ENCODE measurements at places on chromosomes 1 and 21.

DNA sequence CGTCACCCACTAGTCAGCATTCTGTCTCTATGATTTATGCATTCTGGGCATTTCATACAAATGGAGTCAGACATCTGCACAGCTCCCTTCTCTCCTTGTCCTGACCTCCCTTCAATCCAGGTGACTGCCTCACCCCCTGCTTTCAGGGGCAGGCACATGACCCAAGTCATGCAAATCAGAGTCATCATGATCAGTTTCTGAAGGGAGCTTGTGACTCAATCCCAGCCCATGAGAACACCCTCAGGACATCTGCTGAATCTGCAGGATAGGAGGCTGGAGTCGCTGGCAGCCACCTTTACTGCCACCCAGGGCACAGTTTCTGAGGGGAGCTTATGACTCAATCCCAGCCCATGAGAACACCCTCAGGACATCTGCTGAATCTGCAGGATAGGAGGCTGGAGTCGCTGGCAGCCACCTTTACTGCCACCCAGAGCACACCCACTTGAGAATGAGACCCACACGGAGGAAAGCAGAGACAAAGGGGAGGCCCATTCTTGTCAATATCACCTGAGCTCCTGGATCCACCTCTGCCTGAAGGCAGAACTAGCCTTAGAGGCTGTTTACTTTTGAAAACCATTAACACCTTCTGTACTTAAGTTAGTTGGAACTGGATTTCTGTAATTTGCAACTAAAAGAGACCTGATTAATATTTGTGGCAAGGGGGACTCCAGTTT, 62.3 kb upstream of the SLC25A33 start:
- peak; percentile 98 for DNase-seq

- peak; percentile 85 for DNase-seq
These were observed 20.7 kb upstream of the LGALS8 start for GRCh38 chr1:236502972-236503639.

DNA sequence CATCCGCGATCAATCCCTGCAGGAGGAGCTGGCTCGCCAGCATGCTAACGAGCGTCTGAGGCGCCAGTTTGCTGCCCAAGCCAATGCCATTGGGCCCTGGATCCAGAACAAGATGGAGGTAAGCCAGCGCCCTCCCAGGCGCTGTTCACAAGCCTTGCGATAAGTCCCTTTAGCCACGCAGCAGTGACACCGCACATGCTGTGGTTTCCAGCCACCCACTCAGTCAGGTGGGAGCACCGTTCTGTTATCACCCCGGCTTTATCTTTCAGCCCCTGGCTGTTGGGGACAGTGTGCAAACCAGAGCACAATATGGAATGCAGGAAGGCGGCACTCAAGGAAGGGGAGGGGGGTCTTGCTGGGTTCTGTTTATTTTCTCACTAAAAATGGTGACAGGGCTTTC, 41.1 kb upstream of the MTR start:
- no peak for DNase-seq

DNA sequence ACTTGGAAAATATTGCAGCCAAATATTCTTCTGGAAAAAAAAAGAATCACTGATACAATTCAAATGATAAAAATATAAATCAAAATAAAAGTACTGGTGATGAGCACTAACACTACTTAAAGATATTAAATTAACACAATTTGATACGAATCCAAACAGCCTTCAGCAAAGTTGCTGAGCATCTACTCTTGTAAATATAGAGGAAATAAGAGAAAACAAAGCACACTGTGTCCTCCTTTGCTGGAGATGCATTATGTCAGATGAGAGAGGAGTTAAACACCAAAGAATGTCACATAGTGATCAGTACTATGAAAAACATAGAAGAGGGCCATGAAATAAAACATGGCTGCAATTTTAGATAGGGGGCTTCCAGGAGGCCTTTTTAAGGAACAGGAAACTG, 177.4 kb upstream of the RNPC3 start:
- DNase-seq: no peak

- no peak for DNase-seq
These were observed 165.5 kb upstream of the DUSP10 start for GRCh38 chr1:221907166-221907932.

GRCh38 chr1:173383351-173383750, 93.8 kb upstream of the PRDX6 start:
- DNase-seq: no peak

DNA sequence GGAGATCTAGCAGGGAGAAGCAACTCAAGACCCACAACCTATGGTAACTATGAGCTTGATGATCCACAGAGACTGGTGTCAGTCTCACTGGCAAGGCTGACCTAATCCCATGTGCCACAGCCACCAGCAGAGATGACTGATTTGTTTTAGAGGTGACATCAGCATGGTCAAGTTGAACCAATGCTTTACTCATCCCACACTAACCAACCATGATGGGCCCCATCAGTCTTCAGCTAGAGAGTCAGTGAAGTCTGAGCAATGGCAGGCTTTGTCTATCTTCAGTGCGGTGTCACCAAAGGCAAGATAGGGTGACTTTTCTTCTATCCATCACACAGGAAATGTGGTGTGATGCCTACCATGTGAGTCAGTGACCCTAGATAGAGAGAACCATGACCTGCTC, 1470.7 kb downstream of the NCAM2 start:
- DNase-seq: no peak

DNA sequence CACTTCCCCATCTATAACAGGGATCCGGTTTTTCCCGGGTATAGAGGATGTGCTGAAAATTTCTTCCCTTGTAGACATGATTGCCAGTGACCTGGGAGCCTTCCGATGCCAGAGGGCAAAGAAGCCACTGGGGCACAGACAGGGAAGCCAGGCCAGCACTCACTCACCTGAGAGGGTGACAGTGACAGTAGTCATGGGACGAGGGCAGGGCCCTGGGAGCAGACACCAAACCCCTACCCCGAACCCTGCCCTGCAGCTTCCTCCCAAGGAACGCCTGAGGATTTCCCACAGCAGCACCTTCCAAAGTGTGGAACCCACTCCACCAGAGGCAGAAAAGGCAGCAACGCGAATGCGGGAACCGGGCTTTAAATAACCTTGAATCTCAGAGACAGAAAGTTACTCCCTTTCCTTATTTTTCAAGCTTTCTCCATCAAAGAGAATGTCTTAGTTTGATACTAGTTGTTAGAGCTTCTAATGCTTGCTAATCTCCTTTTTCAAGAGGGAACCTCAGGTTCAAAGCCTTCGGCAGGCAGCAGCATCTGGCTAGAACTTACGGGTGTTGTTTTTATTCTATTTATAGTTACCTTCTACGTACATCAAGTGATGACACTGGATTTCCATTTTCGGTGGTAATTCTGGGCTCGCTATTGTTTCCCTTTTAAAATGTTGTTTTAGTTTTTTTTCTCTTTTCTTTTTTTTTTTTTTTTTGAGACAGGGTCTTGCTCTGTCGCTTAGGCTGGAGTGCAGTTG, 2.8 kb downstream of the DDOST start:
- DNase-seq: no peak

GRCh38 chr1:213122514-213122929, 71.5 kb downstream of the RPS6KC1 start:
- peak; percentile 62 for DNase-seq

DNA sequence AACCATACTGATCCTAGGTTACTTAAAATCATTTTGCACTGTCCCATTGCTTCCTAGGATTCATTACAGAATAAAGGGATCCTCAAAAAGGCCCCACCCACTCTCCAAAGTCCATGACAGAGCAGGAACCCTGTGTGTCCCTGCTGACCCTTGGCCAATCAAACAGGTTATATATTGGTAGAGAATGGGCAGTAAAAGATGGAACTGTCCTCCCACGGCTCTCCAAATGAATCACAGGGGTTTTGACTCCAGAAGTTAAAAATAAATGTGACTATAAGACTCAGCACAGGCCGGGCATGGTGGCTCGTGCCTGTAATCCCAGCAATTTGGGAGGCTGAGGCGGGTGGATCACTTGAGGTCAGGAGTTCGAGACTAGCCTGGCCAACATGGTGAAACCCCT, 65.5 kb downstream of the ACOT7 start:
- no peak for DNase-seq

DNA sequence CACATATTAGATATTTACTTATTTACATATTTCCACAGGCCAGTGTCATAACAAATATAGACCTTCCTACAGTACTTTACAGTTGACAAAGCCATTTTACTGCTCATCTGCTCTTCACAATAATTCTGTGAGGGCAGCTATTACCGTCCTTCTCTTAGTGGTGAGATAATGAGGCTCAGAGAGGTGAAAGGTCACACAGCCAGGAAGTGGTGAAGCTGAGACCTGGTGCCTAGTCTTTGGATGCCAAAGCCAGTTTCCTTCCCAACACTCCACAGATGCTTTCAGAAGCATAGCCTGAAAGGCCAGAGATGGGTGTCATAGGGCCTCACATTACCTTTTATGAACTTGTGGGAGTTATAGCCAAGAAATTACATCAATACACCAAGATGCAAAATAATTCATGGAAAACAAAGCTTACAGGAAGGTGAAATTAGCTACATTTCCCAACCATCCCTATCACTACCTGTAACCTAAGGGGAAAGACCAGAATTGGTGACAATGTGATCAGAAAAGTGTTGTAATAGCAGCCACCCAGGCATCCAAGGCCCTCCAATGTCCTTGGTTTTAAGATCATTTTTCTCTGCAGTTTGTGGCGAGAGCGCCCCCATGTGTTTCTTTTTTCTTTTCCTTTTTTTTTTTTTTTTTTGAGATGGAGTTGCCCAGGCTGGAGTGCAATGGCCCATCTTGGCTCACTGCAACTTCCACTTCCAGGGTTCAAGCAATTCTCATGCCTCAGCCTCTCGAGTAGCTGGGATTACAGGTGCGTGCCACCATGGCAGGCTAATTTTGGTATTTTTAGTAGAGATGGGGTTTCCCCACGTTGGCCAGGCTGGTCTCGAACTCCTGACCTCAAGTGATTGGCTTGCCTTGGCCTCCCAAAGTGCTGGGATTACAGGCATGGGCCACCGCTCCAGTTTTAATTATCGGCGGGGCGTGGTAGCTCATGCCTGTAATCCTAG, 26.5 kb upstream of the RPL11 start:
- DNase-seq: peak; percentile 50

GRCh38 chr21:45970674-45971615, 10.6 kb upstream of the COL6A1 start:
- peak; percentile 6 for DNase-seq

DNA sequence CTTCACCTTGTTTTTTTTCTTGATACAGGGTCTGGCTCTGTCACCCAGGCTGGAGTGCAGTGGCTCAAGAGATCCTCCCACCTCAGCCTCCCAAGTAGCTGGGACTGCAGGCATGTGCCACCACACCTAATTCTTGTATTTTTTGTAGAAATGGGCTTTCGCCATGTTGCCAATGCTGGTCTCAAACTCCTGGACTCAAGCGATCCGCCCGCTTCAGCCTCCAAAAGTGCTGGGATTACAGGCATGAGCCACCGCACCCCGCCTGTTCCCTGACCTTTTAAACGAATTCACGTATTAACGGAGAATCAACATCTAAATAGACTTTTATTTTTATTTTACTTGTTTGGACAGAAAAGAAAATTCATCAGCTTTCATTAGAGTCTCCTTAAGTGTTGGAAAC, 104.8 kb downstream of the PGBD5 start:
- DNase-seq: no peak

GRCh38 chr1:23878668-23879067, 10.6 kb upstream of the FUCA1 start:
- DNase-seq: no peak

DNA sequence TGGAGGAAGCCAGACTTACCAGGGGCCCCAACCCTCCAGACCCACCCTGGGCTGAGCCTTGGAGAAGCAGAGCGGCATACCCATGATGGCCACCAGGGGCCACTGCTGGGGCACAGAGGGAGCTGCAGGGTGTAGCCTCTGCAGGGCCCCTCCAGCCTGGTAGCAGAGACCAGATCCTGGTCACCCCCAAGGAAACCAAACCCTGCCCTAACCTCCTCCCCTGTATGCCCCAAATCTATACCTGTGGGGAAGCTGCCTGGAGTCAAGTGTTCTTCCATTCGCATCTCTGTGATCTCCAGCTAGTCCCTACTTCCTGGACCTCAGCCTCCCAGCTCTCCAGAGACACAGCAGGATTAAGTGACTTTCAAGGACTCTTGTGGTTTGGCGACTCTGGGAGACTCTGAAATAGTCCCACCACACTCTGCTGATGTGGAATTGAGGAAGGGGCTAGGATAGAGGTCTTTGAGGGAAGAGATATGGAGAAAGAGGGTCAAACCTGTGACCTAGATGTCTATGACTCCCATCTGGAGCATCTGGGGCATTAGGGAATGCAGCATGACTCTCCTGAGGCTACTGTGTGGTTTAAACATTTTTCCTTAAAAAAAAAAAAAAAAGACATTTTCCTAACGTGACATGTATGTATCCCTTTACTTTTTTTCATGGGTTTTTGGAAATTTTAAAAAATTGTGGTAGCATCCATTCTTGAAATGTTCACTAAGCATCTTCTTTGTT, 119.2 kb upstream of the IPO9 start:
- DNase-seq: peak; percentile 66

- peak; percentile 27 for DNase-seq
These were observed 136.8 kb downstream of the KCNK2 start for GRCh38 chr1:215219372-215219771.

DNA sequence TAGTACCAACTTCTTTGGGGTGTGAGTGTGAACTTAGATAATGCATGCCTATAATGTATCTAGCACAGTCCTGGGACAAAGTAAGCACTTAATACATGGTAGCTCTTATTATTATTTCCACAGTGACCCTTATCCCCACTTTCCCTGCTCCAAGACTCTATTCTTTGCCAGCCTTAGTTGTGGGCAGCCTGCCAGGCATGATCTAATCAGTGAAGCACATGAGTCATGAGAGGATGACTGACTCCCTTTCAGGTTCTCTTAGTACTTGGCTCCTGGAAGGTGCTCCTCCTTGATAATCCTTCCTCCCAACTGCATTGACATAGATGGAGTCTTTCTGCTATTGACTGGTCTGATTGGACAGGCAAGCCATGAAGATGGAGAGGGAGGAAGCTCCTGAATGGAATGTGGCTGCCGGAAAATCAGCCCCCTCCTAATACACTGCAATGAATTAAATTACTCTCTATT, 17.4 kb upstream of the GNG12 start:
- peak; percentile 95 for DNase-seq

DNA sequence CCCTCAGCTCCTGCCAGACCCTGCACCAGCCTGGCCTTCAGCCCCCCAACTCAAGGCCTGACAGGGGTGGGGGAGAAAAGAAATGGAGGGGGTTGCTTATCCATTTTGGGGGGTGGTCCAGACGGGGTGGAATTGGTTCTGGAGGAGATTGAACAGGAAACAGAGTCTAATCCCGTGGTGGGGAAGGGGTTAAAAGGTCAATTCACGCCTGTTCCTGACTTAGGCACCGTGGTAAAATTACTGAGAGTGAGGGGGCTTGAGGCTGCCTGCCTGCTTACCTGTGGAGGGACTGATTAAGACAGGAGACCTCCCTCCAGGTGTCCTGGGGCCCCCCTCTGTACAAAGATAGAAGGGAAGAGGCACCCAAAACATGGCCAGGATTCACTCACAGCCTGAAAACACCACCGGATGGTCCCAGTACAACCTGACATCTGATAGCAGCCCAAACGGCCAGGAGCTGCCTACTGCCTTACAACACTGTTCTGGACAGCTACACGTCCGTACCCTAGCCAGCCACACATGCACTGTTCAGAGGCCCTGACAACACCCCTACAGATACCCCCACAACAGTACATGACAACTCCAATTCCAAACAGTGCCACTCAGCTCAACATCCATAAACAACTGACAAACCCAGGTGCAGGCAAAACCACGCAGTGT, 31.8 kb downstream of the AHDC1 start:
- DNase-seq: no peak

- DNase-seq: peak; percentile 52
These were observed 8.9 kb downstream of the CAMTA1 start for GRCh38 chr1:6794164-6794563.

Data from epithelial cell of esophagus (primary cell).